Hair follicular keratinocyte (primary cell): ENCODE measurements at places on chromosomes 7 and 10. TPM values are rescaled to one million over a fixed set of nuclear protein-coding genes. Genes with fewer than 3 reads are reported as not detected.

ANK3 gene
- total RNA-seq: 5.4 and 7.3 TPM in 2 replicates

IFIT1B gene
- not detected in 2 replicates for total RNA-seq

GPRIN2 gene
- total RNA-seq: 0.11 and 0.55 TPM in 2 replicates

NUDT1 gene
- 57.8 and 99.3 TPM in 2 replicates for total RNA-seq

ASB15 gene
- not detected in 2 replicates for total RNA-seq

TMEM130 gene
- not detected in 2 replicates for total RNA-seq

OR9A2 gene
- not detected in 2 replicates for total RNA-seq

GPR26 gene
- total RNA-seq: not detected in 2 replicates

THSD7A gene
- not detected in 2 replicates for total RNA-seq

RNF133 gene
- total RNA-seq: not detected in 2 replicates

HOXA11 gene
- total RNA-seq: 0.34 and 1.3 TPM in 2 replicates

ECD gene
- 27.9 and 32.3 TPM in 2 replicates for total RNA-seq

CALHM3 gene
- total RNA-seq: not detected in 2 replicates

CBX3 gene
- 96.3 and 131 TPM in 2 replicates for total RNA-seq

CXCL12 gene
- total RNA-seq: not detected in 2 replicates

ABHD11 gene
- 17.0 and 29.6 TPM in 2 replicates for total RNA-seq

SPDYE9 gene
- not detected in 2 replicates for total RNA-seq

SPDYE2 gene
- not detected in 2 replicates for total RNA-seq

EBLN1 gene
- not detected in 2 replicates for total RNA-seq

FRAT2 gene
- total RNA-seq: 9.1 and 10.2 TPM in 2 replicates

ZC3HAV1L gene
- 5.1 and 9.3 TPM in 2 replicates for total RNA-seq

OR2A1 gene
- 0.11 TPM in 1 of 2 replicates, not detected in the other for total RNA-seq

ELAPOR2 gene
- total RNA-seq: 3.2 and 5.9 TPM in 2 replicates

TAS2R5 gene
- 0.62 TPM in 1 of 2 replicates, not detected in the other for total RNA-seq

PDSS1 gene
- total RNA-seq: 10.7 and 16.3 TPM in 2 replicates

AGR3 gene
- total RNA-seq: not detected in 2 replicates
